ENCODE measurements at places on chromosomes 4 and X. TPM values are rescaled to one million over a fixed set of nuclear protein-coding genes. Genes with fewer than 3 reads are reported as not detected.

SHISA3 gene
- total RNA-seq, result 18.5 TPM

MAGEA6 gene
- not detected for total RNA-seq

GRCh38 chr4:169810325-169811323 lies 52.9 kb upstream of the HPF1 start:
- no peaks in the 10 kb centered on the region for H3K27me3 ChIP-seq
- no peak for DNase-seq
- no peak overlapping the region for H3K27ac ChIP-seq
- H3K4me1 ChIP-seq, result no peaks in the 10 kb centered on the region

- H3K4me3 ChIP-seq, result no peak overlapping the region
- no peak overlapping the region for H3K27ac ChIP-seq
- no peaks in the 10 kb centered on the region for H3K36me3 ChIP-seq
- no peaks in the 10 kb centered on the region for H3K27me3 ChIP-seq
- no peak for DNase-seq
Measured at GRCh38 chrX:13341491-13342101, 21.7 kb upstream of the ATXN3L start.

DNA sequence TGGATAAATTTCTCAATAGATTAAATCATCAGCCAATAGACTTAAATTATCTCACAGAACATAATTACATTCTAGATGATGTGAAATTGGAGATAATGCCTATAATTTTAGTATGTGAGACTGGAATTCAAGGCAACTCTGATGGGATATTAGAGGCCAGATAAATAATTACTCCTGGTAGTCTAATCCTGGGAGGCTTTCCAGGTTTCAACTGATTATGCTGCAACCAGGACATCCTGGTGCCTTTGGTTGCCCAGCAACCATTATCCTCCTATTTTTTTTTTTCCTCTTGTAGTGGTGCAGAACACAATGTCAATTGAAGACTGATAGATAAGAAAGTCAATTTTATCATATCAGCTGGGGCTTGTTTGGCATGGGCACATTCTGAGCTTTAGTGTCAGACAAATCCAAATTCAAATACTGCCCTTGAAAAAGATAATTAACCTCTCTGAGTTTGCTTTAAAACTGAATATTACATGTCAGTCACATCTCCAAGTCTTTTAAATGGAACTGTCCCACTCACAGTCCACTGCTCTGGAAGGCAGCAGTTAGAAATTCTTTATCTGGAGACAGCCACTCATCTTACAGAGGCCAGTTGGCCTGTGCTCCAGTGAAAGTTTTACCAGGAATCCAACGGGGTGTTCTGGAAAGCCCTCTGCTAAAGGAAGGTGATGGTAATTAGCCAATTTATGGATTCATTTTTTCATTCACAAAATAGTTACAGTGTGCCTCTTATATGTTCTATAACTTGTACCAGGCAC lies 95.3 kb upstream of the GUCY1A1 start:
- DNase-seq, result no peak
- no peak overlapping the region for H3K4me3 ChIP-seq
- no peak overlapping the region for H3K27ac ChIP-seq
- H3K4me1 ChIP-seq, result no peaks in the 10 kb centered on the region
- no peaks in the 10 kb centered on the region for H3K27me3 ChIP-seq
- H3K36me3 ChIP-seq, result no peaks in the 10 kb centered on the region

GRCh38 chr4:152579916-152580315 lies 44.0 kb upstream of the FBXW7 start:
- no peak overlapping the region for H3K4me3 ChIP-seq
- H3K4me1 ChIP-seq, result no peaks in the 10 kb centered on the region
- H3K36me3 ChIP-seq, result no peaks in the 10 kb centered on the region
- H3K27me3 ChIP-seq, result no peaks in the 10 kb centered on the region
- H3K27ac ChIP-seq, result no peak overlapping the region
